ENCODE measurements at places on chromosomes 5 and 9. TPM values are rescaled to one million over a fixed set of nuclear protein-coding genes. Genes with fewer than 3 reads are reported as not detected.

ELOVL7 gene
- total RNA-seq, result 0.40 TPM

POU5F2 gene
- total RNA-seq, result 0.30 TPM

CARTPT gene
- not detected for total RNA-seq

TLX3 gene
- total RNA-seq, result not detected

RNF180 gene
- 12.5 TPM for total RNA-seq

SHB gene
- total RNA-seq, result 15.9 TPM

MARCHF11 gene
- total RNA-seq, result 10.0 TPM

CCIN gene
- 0.17 TPM for total RNA-seq

ANKRD20A1 gene
- 1.3 TPM for total RNA-seq

PRRT1B gene
- total RNA-seq, result not detected

DMGDH gene
- total RNA-seq, result 1.3 TPM

ATP6V0E1 gene
- total RNA-seq, result 153 TPM

PCDHGC3 gene
- 13.4 TPM for total RNA-seq

SPOCK1 gene
- total RNA-seq, result 14.7 TPM

PNPLA7 gene
- total RNA-seq, result 10.7 TPM

Measured in left ventricle myocardium superior (tissue), 1 donor.